ENCODE measurements at places on chromosomes 1 and 21.

GRCh38 chr1:43522776-43523480, 7.8 kb upstream of the PTPRF start:
- DNase-seq = peak; percentile 13

GRCh38 chr1:116033322-116033721, 57.0 kb downstream of the SLC22A15 start:
- no peak for DNase-seq

GRCh38 chr1:23357138-23357908, 12.3 kb downstream of the ZNF436 start:
- no peak for DNase-seq

GRCh38 chr1:14956579-14957195, 196.9 kb upstream of the TMEM51 start:
- no peak for DNase-seq

GRCh38 chr1:87404296-87404695, 75.6 kb downstream of the LMO4 start:
- DNase-seq = no peak

- DNase-seq = no peak
Measured at GRCh38 chr1:45922813-45923212, 119.4 kb downstream of the MAST2 start.

DNA sequence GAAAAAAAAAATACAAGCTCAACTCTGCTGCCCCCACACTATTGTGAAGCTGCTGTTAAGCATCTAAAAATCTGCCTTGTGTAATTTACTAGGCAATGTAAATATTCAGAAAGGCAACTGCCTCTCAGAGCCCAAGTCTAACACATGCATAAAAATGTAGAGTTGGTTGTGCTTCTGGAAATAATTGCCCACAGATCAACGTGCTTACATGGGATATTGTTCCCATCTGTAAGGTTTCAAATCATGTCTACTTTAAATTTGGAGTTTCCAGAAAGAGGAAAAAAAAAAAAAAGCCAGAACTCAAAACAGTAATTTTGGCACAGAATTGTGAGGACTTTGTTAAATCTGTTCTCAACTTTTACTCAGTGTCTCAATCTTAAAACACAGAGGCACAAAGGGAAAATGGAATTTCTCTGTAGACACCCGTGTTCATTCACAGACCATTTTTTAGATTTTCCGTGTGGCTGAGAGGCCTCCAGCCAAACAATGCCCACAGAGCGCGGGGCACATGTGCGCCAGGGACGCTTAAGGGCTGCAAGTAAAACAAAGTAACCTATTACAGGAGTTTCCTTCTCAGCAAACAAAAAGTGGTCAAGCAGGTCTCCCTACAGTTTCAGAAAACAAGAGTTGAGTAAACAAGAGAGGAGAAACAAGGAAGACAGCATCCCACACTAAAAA, 115.5 kb downstream of the RERE start:
- peak; percentile 61 for DNase-seq

DNA sequence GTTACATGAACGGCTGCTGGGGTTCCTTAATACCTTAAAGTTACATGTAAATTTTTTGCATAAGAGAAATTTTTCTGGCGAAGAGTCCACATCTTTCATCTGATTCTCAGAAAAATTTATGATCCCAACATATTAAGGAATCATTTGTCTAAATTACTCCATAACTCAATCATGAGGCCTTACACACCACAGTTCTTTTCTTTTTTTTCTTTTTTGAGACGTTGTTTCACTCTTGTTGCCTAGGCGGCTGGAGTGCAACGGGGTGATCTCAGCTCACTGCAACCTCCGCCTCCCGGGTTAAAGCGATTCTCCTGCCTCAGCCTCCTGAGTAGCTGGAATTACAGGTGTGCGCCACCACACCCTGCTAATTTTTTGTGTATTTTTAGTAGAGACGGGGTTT, 2.1 kb upstream of the S100A11 start:
- no peak for DNase-seq

DNA sequence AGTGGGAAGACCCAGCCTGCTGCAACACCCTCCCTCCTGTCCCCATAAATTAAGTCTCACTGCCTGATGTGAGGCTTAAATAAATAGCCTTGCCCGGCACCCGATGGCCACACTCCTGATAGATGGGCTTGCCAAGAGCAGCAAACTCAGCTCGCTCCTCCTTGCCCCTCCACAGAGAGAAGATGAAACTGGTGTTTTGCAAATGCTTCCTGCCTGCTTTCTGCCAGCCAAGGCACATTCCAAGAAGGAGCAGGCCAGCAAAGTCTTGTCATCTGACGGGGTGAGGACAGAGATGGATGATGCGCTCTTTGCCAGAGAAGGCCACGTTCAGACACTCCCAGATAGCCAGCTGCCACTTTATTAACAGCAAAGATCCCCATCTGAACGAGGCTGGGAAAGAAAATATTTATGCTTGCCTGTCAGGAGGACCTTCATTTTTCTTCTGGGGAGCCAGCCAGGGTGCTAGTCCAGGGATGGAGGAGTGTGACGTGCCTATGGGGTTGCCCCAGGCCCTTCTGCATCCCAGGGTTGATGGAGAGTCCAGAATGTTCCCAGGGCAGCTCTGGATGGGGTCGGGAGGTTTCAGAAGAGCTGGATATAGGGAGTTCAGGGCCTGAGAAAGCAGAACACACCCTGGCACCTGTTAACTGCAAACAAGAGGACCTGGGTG, 265.4 kb downstream of the FOXD2 start:
- DNase-seq = no peak

DNA sequence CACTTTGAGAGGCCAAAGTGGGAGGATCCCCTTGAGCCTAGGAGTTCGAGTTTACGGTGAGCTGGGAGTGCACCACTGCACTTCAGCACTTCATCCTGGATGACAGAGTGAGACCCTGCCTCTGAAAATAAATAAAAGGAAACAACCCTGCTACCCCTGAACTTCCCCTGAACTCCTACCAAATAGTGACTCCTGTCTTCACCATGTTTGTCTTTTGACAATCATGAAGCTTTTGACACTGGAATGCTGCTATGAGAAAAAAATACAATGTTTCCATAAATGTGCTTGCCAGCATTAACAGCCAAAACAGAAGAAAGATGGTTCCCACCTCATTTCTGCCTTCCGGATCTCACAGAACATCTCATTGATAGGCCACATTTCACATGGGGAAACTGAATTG, 10.4 kb downstream of the ZBTB8A start:
- no peak for DNase-seq

DNA sequence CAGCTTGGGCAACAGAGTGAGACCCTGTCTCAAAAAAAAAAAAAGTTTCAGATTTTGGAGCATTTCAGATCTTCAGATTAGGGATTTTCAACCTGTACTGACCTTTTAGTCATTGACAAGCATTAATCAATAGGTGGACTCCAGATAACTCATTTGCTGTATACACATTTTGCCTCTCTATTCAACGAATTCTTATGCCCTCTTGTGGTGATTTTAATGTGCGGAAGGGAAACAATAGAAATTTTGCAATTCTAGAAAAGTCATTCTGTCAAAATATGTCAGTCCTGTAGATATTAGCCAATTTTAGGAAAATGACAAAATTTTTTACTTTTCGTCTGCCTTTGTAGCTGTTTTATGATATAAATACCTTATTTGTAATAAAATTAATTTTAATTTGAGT, 11.6 kb upstream of the OR2G2 start:
- DNase-seq = no peak

GRCh38 chr1:55210990-55211801, 4.0 kb downstream of the USP24 start:
- no peak for DNase-seq

GRCh38 chr1:167330601-167331293, 110.1 kb downstream of the POU2F1 start:
- DNase-seq = no peak

GRCh38 chr1:181173761-181174447, 85.4 kb downstream of the IER5 start:
- no peak for DNase-seq

DNA sequence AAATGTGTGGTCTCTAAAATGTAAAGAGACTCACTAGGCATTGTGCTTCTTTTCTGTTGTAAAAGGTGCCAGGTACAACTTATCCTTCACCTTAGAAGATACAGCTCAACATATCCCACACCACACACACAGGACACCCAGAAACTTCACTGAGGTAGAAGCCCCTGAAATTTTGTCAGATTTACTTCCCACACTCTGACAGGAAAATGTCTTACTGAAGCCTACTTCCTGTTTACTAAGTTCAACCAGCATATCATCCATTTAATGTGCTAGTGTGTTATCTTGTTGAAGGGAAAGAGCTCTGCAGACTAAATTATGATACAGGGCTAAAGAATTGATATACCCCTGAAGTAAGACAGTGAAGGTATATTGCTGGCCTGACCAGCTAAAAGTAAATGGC, 39.9 kb upstream of the INSL5 start:
- no peak for DNase-seq

DNA sequence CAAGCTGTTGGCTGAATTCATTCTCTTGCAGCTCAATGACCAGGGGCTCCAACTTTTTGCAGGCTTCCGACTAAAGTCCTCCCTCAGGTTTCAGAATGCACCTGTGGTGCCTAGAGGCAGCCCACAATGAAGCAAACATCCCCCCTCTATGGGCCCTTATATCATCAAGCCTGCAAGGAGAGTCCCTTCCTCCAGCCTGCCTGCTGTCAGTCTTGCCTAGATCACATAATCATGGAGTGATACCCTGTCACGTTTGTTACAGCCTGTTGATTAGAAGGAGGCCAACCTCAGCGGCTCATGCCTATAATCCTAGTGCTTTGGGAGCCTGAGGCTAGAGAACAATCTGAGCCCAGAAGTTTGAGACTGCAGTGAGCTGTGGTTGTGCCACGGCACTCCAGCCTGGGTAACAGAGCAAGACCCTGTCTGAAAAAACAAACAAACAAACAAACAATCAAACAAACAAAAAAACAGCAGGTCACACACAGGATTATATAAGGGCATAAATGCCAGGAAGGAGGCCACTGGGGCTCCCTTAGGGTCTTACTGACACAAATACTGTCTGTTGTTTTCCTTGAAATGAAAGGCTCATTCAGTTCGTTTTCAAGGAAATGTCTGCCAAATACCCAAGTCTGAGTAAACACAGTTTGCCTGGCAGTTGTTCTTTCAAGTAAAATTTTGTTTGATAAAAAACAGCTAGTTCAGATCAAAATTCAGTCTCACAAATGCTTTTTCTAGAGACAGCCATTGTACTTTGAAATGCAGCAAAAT, 4.7 kb upstream of the SPRR3 start:
- DNase-seq = no peak

GRCh38 chr1:10007169-10007568, 10.1 kb downstream of the RBP7 start:
- no peak for DNase-seq

GRCh38 chr1:28326515-28326914, 2.3 kb upstream of the MED18 start:
- no peak for DNase-seq

GRCh38 chr1:37888022-37888700, 28.8 kb upstream of the MTF1 start:
- DNase-seq = no peak

DNA sequence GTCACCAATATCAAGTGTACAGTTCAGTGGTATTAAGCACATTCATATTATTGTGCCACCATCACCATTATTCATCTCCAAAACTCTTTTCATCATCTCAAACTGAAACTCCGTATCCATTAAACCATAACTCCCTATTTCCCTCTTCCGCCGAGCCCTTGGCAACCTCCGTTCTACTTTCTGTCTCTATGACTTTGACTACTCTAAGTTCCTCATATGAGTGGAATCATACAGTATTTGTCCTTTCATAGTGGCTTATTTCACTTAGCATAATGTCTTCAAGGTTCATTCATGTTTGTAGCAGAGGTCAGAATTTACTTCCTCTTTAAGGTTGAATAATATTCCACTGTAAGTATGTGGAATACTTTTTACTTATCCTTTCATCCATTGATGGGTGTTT, 21.7 kb downstream of the SELP start:
- DNase-seq = no peak

- DNase-seq = no peak
Measured at GRCh38 chr1:236090741-236091147, 25.9 kb upstream of the NID1 start.

DNA sequence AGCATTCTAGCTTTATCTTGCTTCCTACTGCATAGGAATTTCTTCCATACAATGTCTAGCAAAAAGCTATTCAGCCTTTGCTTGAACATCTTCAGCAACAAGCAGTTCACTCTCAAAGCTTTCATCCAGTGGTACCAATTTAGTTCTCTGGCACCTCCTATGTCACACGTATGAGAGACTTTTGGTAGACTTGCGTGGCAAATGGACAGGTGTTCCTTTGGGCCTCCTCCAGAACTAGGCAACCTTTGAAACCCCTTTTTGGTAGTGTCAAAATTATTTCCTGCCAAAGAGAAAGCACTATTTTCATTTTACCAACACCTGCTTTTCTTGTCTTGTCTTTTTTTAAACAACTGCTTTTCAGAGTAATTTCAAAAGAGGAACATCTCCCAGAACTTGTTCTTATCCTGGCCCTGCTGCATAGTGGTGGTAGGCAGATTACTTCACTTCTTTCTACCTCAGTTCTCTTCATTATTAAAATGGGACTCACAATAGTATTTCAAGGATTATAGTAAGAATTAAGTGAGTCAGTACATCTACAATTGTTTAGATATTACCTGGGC, 122.4 kb downstream of the MAST2 start:
- no peak for DNase-seq

GRCh38 chr1:183417772-183418491, at the start of gene NMNAT2:
Gene NMNAT2 (minus strand): TSS chr1:183418380. CDS start chr1:183418267, 113 bp downstream.
- DNase-seq = peak; percentile 57

DNA sequence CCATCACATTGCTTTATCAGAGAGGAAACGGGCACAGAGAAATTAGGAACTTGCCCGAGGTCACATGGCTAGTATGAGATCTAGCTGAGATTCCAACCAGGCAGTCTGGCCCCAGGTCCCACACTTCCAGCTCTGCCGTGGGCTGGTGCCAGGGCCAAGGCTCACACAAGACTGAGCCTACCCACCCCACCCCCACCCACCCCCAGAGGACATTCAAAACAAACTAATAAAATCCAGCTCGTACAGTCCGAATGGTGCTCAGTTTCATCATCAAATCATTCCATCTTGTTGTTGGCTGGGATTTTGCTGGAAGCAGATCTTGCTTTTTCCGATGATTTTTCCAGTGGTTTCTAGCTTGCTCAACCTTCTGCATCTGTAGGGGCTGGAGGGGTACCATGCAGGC, 27.9 kb downstream of the MATN1 start:
- peak; percentile 66 for DNase-seq

GRCh38 chr1:198529414-198529813, 11.1 kb downstream of the ATP6V1G3 start:
- no peak for DNase-seq

GRCh38 chr1:195745189-195746010, 862.8 kb downstream of the KCNT2 start:
- DNase-seq = no peak

DNA sequence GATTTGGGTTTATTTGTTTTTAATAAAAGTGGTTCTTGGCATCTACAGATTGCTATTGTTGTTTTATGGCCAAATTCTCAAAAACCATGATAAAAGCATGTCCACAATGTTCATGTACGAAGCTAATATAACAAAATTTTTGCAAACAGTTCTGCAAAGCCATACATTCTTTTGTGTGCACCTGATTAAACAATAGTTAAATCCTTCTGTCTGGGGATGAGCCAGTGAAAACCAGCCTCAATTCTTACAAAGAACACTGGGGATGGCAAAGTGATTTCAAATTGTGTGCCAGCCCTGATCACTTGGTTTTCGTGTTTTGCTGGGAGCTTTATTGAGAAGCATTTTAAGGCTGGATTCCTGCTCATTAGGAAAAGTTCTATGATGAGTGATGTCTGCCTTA, 149.1 kb upstream of the MAGI3 start:
- no peak for DNase-seq
